ENCODE measurements at places on chromosomes 1 and 21.

DNA sequence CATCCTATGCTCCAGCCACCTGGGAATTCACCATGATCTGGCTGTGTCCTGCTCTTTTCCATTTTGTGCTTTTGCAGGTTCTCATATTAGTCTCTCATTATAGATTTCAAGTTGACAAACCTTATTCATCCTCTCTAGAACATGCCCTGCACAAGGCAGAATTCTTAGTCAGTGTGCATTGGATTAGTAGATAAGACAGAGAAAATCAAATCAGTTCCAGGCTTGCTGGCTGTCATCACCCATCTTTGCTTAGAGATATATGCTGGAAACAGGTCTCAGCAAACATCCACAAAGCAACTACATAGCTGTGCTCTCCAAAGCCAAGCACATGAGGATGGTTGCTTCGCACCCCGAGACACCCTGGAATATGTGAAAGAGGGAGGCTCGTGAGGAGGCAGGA, 24.8 kb downstream of the TSPAN2 start:
- DNase-seq = no peak

- DNase-seq = peak; percentile 83
These were observed 94.6 kb upstream of the AKT3 start for GRCh38 chr1:243944429-243945160.

DNA sequence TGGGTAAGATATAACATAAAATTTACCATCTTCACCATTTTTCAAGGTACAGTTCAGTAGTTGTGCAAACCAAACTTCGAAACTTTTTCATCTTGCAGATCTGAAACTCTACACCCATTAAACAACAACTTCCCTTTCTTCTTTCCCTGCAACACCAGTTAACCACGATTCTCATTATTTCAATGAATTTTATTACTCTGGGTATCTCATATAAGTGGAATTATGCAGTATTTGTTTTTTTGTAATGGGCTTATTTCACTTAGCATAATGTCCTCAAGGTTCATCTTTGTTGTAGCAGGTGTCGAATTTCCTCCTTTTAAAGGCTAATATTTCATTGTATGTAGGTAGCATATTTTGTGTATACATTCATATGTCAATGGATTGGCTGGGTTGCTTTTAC, 146.1 kb downstream of the SPATA46 start:
- no peak for DNase-seq

DNA sequence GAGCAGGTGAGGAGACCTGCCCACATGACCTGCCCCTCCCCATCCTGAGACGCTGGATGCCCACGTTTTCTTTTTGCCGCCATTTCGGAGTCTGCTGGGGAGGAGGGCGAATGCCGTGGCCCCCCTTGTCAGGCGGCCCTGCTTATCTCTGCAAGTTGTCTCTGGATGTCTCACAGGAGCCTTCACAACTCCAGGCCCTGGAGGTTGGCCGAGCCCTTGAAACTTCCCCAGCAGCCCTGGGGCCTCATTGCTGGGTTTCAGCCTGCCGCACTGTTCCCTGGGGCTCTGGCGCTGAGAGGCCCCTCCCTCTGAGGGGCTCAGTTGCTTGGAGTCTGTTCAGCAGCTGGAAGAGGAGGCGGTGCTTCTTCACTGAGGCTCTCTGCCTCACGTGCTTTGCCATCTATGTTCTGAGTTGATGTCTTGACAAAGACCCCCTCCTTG, 29.8 kb upstream of the ZBTB21 start:
- DNase-seq = no peak

GRCh38 chr1:24319312-24319863, at the start of gene GRHL3:
Gene GRHL3, plus strand, starts transcription at chr1:24319357. Its CDS starts 195 bp downstream, at chr1:24319552.
- peak; percentile 94 for DNase-seq

Measured in RWPE1 (cell line).